RPMI8226 (cell line): ENCODE measurements at places on chromosomes 11 and 22.

DNA sequence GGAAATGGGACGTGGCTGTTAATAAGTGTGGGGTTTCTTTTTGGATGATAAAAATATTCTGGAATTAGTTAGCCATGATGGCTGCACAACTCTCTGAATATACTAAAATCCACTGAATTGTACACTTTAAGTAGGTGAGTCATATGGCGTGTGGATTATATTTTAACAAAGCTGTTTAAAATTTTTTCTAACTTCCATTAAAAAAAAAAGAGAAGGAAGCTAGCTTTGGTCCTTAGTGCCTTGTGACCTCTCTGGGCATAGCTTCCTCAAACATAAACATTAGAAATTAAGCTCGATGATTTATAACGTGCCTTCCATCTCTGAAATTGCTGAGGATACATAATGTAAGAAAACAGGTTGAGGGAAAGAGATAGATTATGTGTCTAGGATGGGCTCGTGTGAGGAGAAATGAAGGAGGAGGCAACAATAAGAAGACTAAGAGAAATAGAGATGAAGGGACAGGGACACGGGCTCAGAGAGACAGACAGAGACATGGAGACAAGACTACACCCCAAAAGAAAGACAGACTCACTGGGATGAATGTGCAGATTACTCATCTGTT is 20.0 kb downstream of the IRAG1 start:
- no peak for DNase-seq

DNA sequence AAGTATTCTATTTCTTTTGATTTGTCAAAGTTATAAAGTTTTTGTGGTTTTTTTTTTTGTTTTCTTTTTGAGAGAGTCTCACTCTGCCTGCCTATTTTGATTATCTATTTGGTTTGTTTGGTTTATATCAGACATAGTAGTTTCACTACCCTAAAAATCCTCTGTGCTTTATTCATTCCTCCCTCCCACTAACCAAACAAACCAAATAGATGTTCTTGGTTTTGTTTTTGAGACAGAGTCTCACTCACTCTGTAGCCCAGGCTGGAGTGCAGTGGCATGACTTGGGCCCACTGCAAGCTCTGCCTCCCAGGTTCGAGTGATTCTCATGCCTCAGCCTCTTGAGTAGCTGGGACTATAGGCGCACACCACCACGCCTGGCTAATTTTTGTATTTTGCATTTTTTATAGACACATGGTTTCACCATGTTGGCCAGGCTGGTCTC is 67.9 kb downstream of the ENTHD1 start:
- DNase-seq, result no peak

DNA sequence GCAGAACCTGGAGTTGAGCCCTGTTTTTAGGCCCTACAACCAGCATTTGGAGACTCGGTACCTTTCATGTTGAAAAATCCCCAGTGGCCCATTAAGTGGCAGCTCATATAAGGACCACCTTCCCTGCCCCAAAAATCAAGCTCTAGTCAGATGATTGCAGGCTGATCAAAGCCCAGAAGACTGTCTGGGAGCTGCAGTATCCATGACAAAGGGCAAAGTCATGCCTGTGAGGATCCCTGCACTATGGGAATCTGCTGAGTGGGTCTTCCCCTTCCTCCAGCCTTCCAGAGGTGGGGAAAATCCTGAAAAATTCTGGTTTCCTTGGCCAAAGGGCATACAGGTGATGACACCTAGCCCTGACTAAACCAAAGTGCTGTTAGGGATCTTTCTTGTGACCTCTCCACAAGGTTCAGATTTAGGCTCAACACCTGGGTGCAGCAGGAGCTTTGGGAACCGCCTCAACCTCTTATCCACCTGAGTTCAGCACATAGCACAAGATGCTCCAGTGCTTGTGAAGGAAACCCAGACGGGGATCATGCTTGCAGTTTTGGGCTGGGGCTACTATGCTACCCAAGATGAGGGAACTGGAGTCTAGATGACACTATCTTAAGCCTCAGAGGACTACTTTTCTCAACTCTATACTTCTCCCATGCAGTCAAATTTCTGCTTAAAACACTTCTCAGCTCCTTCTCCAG is 1.2 kb upstream of the TRIM3 start:
- no peak for DNase-seq

DNA sequence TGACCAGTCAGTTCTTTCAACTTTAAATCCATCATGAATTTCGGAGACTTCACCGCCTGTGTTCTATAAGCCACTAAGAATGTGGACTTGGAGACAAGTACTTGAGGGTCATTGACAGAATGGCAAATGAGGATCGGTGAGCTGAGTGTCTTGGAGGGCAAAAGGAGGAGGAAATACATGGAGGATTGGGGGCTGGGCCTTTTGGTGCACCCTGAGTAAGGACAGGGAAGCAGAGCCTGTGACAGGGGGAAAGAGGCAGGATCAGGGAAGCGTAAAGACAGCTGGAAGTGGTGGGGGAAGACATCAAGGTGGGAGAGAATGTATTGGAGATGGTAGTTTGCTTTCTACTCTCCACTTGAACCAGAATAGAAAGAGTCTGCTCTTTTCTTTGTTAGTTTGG is 70.4 kb upstream of the MTMR2 start:
- no peak for DNase-seq

GRCh38 chr11:72413914-72414628 is 20.3 kb downstream of the CLPB start:
- DNase-seq, result peak; percentile 84

- DNase-seq, result no peak
Measured at GRCh38 chr22:46193898-46194310, 43.6 kb downstream of the PPARA start.

DNA sequence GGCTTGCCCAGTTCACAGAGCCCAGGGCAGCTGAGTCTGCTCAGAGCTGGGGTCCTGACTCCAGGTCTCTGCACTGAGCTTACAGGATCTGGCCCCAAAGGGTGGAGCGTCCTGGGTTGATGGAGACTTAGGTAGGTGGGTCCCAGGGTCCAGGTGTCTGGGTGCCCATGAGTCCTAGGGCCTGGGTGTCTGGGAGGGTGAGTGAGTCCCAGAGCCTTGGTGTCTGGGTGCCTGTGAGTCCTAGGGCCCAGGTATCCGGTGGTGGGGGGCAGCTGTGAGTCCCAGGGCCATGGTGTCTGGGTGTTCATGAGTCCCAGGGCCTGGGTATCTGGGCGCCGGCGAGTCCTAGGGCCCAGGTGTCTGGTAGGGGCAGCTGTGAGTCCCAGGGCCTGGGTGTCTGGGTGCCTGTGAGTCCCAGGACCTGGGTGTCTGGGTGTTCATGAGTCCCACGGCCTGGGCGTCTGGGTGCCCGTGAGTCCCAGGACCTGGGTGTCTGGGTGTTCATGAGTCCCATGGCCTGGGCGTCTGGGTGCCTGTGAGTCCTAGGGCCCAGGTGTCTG is 1505.6 kb downstream of the BRD1 start:
- no peak for DNase-seq

DNA sequence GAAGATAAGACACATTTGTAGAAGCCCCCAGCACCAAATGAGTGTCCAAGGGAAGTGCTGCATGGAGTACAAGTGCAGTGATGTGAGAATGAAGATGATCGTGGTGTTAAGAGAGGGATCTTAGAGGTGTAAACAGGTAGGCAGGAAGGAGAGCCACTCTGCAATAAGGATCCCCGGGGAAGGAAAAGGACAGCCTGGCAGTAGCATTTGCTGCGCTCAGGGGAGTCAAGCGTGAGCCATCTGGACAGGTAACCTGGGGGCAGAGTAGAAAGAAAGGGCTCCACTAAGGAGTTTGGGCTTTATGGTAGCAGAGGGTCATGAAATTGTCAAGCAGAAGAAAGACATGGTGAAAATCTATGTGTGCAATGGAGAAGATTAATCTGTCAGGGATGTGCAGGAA is 587.2 kb downstream of the BUD13 start:
- no peak for DNase-seq

DNA sequence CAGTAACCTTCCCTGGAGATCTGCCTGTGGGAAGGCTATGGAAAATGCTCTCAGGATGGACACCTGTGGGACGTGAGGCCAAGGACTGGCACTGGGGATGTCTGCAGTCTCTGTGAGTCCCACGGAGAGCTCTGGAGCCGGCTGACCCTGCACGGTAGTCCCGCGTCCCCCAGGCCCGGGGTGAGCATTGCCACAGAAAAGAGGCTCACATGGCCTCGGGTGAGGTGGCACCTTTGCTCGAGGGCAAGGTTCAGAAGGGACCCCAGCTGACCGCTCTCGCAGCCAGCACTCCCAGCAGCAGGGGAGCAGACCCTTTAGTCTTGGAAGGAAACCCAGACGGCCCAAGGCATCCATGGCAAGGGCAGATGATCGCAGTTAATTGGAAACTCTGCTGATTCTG is 9.0 kb downstream of the RTL6 start:
- DNase-seq, result no peak

DNA sequence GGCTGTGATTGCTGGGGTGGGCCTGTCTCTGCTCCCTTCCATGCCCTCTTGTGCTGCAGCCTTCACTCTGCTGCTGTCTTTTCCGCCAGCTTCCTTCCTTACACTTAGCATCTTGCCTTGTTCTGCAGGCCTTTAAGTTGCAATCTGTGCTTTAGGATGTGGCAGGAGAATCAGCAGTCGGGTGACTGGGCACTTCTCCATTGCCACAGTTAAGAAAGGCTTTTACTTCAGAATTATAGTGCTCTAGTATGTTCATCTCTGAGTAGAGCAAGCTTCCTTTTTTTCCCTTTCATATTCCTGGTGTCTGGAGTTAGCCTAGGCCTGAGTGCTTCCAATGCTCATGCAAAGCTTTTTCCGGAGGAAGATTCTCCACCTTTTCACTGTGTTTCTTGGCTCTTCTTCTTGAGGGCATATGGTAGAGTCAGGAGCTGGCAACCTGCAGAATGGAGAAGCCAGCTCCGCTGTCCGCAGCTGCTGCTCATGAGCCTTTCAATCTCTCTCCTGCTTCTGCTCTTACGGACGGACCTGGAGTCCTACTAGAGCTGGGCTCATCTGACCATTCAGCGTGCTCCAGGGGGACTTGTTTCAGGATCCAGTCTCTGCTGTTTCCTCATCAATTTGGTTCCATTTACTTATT is 20.2 kb downstream of the PPP6R2 start:
- no peak for DNase-seq

- DNase-seq, result no peak
Measured at GRCh38 chr11:115929618-115930129, 425.5 kb upstream of the CADM1 start.

DNA sequence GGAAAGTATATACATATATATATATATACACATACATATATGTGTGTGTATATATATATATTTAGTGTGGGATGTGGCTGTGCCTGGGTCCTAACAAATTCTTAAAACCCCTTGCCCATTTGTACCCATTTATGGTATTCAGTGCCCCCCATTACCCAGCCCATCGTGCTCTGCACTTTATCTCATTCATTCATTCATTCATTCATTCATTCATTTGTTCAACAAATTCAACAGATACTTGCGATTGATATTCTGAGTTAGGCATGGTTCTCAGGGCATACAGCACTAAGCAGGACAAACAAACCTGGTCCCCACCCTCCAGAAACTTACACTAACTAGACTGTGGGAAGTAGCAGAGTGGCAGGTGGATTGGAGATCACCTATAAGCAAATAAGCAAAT is 56.6 kb upstream of the LMO2 start:
- DNase-seq, result no peak

DNA sequence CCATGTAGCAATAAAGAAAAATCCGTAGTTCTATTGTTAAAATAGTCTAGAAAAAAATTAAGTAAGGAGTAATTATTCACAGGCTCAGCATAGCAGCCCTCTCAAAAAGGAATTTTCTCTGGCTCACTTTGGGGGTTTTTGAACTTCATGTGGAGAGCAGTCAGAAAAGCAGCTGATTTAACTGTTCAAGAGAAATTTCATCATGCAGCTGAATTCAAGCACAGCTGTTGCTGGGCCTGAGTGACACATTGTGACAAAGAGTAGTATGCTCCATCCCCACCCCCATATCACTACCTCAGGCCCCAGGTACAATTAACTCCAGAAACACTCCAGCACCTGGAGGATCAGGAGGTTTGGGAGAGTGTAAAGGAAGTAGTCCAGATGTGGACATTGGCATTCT is 272.1 kb downstream of the FAM76B start:
- no peak for DNase-seq

DNA sequence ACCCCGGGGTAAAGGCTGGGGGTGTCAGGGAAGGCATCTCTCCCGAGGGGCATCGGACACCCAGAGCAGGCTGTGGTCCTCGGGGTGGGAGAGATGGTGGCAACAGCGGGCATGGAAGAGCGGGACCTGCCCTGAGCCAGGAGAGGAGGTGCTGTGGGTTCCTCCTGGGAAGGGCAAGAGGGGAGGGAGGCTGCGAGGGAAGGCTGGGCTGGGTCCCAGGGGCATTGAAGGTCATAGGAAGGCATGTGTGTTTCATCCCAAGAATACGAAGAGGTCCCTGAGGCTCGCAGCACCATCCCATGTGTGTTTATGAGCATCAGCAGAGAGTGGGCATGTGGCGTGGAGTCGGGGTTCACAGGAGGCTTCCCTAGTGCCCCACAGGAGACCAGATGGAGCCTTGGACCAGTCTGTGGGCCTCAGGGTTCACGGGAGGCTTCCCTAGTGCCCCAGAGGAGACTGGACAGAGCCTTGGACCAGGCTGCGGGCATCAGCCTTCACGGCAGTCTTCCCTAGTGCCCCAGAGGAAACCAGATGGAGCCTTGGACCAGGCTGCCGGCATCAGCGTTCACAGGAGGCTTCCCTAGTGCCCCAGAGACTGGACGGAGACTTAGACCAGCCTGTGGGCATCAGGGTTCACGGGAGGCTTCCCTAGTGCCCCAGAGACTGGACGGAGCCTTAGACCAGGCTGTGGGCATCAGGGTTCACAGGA is 420.6 kb downstream of the BRD1 start:
- DNase-seq, result no peak
